ENCODE measurements at places on chromosomes 5 and 9.

DNA sequence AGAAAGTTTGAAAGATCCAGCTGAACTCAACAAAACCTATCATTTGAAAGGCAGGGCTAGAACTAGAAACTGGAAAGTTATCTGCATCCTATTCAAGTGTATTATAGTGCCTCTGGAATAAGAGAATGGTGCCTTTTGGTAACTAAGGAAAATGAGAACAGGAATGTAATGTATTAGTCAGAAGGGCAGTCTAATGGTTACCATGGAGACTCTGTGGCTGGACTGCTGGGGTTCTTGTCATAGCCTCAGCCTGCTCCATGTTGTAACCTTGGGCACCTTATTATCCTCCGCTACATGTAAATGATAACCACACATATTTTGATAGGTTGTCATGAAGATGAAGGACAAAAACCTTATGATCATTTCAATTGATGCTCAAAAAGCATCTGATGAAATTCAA is 24.6 kb upstream of the IFNB1 start:
- no peak for DNase-seq

GRCh38 chr9:134670851-134671281 is 29.3 kb downstream of the COL5A1 start:
- DNase-seq = no peak

DNA sequence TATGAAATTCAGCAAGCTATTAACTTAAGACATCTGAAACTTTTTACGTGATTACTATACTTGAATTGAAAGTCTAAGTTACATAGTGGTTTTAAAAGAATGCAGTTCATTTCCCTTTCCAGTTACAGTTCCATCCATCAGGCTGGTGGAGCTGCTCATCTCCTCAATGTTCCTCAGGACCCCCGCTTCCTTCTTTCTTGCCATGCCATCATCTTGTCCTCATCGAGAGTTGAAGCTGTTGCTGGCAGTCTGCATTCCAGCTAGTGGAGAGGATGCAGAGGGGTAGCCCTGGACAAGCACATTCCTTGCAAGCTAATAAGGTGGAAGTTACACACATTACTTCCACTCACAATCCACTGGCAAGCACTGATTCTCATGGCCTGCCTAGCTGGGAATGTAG is 8.8 kb upstream of the RNF183 start:
- DNase-seq = no peak

GRCh38 chr5:68196876-68197275 is 18.7 kb upstream of the PIK3R1 start:
- DNase-seq = no peak

GRCh38 chr5:180170106-180170809 is 38.8 kb downstream of the RASGEF1C start:
- DNase-seq = no peak

DNA sequence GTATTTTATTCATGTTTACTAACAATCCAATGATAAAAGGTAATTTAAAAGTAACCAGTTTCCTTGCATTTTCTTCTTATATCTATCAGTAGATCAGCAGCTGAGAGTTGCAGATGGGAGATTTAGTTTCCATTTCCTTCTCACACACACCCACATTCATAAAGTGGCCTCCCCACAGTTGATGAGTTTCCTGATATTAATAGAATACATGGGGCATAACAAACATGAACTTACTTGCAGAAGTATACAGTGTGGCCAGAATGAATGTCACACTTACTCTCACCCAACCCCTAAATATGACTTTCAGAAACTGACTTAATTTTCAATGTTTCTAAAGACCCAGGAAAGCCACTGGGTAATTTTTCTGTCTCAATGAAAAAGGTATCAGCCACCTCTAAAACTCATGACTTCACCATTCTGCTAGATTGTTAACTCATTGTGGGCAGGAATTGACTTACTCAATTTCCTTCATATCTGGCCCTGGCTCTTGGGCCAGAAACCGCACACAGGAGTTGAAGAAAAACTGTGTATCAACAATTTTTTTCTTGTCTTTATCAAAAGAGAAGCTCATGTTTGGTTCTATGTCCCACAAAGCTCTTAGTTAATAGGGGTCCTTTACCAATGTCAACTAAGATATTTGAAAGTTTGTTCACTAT is 63.5 kb upstream of the OSMR start:
- no peak for DNase-seq

- DNase-seq = no peak
Measured at GRCh38 chr9:93505541-93506132, 52.3 kb upstream of the FAM120AOS start.

DNA sequence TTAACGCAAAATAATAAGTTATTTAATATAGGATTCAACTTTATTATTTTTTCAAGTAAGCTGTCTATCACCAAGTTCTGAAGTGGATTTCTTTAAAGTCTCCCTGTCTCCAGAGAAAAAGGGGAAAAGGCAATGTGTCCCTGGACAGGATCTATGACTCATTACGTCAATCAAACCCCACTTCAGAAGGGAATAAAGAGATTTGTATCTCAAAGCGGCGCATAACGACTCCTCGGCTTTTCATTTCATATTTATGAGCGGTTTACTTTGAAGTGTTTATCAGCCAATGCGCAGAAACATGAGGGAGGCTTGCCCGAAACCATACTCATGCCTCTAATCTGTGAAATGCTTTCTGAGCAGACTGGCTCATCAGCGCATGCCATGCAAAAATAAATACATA is 938.6 kb upstream of the WWC1 start:
- no peak for DNase-seq

- no peak for DNase-seq
Measured at GRCh38 chr9:36691671-36692070, 119.0 kb downstream of the MELK start.

DNA sequence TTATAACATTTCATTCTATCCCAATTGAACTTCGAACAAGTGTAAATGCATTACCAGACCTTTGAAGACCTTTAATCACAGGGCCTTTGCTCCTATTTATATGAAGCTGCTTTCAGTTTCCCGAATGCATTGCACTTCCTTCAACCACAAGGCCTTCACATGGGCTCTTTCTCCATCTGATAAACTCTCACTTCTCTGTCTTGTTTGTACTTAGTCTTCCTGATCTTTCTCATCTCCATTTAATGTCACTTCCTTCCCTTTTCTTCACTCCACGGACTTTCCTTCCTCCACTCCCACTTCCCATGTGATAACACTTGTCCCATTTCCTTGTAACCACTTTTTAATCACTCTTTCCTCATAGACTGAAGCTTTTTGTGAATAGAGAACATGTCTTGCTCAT is 74.3 kb upstream of the TNC start:
- no peak for DNase-seq

- DNase-seq = no peak
Measured at GRCh38 chr9:115649991-115650472, 503.6 kb upstream of the PAPPA start.

GRCh38 chr5:89338935-89339334 is 456.0 kb upstream of the MEF2C start:
- DNase-seq = no peak

DNA sequence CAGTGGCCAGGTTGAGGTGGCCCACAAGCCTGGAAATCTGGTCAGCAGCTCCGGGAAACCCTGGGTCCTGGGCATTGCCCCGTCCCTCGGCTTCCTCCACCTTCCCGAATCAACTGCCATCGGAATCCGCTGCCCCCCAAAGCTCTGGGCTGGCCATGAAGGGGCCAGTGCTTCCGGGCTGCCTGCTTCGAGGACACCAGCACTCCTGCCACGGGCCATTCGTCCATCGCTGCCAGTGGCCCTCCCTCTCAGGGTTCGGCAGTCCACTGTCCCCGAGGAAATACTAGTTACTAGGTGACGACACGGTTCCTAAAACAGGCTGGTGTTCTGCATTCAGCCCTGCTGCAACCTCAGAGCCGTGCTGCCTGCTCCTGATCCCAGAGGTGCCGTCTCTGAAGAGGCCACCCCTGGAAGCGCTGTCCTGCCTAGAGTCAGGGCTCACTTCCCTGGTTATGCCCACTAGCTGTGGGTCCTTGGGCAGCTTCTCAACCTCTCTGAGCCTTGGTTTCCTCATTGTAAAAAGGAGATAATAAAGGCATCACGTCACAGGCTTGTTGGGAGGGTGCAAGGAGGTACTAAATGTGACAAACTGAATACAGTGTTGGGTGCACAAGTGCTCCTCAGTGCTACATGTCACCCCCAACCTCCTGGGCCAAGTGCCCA is 3.5 kb upstream of the WDR5 start:
- DNase-seq = no peak

- no peak for DNase-seq
Measured at GRCh38 chr5:35281613-35282012, 51.3 kb upstream of the PRLR start.

DNA sequence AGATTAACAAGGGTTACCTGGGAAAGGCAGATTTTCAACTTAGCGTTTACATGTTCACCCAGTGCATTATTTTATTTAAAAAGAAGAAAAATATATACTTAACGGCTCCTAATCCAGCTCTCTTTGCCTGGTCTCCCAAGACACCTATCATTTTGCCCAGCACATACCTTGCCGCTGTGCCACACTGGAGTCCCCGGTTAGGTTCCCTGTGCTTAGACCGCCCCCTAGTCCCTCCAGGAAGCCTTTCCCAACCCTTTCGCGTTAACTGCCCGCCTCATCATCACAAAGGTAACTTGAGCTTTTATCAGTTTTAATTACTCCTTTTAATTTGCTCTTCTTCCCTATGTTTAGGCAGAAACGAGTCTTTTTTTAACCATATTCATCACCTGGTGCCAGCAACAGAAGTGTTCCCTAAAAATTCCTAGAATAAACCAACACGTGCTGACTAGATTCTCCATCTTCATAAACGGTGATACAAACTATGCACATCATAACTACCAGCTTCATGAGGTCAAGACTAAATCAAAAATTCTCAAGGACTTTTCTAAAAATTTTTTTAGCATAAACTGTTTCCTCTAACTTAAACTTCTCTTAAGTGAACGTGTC is 19.7 kb downstream of the DNAJA1 start:
- DNase-seq = no peak

DNA sequence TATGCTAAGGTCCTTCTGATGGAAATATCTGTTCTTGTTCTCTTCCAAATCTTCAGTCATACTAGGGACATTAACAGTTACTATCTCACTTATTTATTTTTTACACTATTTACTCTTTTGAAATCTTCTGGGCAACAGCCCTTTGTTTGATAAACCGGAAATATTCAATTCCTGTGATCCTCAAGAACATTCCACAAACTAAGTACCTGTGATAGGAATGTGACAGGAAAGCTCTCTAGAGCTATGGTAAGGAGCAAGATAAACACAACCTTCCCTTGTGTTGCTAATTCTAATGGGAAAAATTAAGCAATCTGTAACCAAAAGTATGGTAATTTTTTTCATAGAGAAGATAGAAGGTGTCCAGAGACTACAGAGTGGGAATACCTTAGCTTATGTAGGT is 22.0 kb upstream of the ANKRD34B start:
- DNase-seq = no peak

- DNase-seq = peak; percentile 84
Measured at GRCh38 chr5:157917899-157918809, 59.2 kb upstream of the CLINT1 start.

DNA sequence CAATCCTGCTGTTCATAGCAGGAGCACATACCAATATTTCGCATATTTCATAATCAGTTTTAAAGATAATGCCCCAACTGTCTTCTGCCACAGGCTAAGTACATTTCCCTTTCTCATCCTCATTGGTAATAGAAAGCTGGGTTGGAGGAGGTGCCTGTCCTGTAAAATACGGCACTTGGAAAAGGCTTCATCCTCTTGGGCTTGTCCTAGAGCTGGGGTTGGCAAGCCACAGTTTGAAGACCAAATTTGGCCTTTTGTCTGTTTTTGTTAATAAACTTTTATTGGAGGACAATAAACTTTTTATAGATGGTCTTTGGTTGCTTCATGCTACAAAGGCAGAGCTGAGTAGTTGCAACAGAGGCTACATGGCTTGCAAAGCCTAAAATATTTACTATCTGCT is 997.8 kb upstream of the CDH18 start:
- no peak for DNase-seq

- no peak for DNase-seq
Measured at GRCh38 chr5:170296935-170297588, 515 bp downstream of the LCP2 start.

GRCh38 chr5:168585119-168585856 is 6.1 kb upstream of the PANK3 start:
- DNase-seq = no peak

- DNase-seq = no peak
Measured at GRCh38 chr9:93114984-93115335, 18.9 kb downstream of the CARD19 start.

DNA sequence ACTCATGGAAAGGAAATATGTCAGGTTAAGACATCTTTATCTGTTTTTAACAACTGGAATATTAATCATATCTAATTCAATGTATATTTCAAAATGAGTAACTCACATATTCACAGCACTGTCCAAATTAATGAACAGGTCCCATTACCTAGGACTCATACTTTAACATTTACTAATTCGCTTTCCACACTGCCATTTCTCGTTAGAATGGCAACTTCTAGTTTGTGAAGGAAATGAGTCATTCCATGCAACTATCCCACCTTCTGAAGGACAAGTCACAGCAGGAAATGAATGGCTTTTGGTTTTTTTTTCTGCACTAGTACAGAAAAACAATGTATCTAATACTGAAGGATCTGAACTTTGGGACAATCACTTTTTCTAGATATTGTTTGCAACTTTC is 24.6 kb upstream of the IFNK start:
- no peak for DNase-seq

DNA sequence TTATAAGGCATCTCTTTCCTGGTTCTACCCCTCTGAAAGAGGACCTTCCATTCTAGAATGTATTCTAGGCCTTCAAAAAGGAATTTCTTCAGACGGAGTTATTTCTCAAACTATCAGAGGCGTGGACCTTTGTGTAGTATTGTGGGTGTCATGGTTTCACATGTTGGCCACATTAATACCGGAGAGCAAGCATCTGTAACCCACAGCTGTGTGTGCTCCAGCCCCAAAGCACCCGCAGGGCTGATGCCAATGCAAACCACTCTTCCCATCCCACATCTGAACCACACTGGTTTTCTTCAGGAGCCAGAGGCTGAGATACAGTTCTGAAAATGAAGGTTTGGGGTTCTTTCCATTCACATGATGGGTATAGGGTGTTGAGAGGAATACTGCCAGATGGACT is 127.1 kb downstream of the BNC2 start:
- no peak for DNase-seq

- no peak for DNase-seq
Measured at GRCh38 chr5:83471405-83472212, at the start of gene VCAN. Gene VCAN, plus strand, starts transcription at chr5:83471744. Its CDS starts 11,775 bp downstream, at chr5:83483519.

- DNase-seq = no peak
Measured at GRCh38 chr9:22228542-22228941, 218.1 kb upstream of the DMRTA1 start.

GRCh38 chr9:33076046-33077004 is at the start of gene SMU1:
Gene SMU1, minus strand, starts transcription at chr9:33076674. Its CDS starts 66 bp downstream, at chr9:33076608.
- DNase-seq = peak; percentile 94

DNA sequence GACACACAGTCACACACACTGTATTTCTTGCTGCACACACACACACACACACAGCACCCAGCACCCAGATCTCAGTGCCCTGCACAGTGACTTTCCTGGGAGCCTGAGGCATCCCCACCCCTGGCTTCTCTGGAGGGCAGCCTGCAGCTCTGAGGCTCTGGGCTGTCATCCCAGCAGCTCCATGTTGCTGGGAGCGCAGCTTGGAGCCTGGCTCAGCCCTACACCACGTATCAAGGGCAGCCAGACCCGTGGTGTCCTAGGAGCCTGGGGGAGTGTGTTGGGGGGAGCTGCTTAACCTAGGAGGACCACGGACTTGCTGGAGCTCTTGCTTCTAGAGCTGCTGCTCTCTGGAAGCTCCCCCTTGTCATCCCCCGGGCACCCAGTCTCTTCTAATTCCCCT is 5.2 kb downstream of the IER5L start:
- no peak for DNase-seq

Data from stimulated activated CD8-positive, alpha-beta memory T cell treated with anti-CD3 and anti-CD28 coated beads, Interleukin-4, amount 100 ng/mL, for 48 hours (primary cell).